ENCODE measurements at places on chromosomes 4 and X.

GRCh38 chr4:154822775-154823174, 41.7 kb downstream of the RBM46 start:
- no peak for DNase-seq

DNA sequence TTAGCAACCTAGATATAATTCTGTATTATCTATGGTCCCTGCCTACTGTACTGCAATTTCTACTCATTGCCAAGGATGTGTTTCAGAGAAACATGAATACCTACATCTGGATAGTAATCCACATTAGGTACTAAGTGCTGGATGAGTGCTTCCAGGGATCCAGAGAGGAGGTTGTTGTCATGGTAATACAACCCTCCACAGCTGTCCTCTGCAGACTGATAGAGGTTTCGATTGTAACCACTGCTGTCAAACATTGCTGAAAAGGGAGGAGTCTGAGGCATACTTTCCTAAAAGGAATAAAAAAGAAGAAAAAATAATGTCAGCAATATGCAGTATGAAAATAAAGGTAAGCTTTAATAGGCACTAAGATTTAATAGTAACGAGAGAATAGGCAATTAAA, 12.5 kb downstream of the RASGEF1B start:
- DNase-seq = no peak

DNA sequence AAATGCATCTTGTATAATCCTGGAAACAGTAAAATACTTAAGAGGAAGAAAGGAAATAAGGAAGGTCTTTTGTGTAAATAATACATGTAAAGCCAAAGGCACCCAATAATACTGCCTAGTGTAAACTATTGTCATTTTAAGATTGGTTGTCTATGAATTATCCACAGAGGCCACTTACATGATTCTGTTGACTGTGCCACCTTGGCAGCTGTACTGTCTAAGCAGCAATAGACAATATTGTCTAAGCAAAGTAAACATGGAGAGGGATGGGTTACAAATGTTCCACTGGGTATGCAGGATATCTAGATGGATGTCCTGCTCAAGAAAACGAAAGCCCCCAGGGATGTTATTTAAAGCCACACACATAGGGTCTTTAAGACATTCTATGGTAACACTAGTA, 19.4 kb downstream of the BEND4 start:
- no peak for DNase-seq

- DNase-seq = no peak
Measured at GRCh38 chrX:53357799-53358530, 64.5 kb downstream of the SMC1A start.

- no peak for DNase-seq
Measured at GRCh38 chr4:167218022-167218608, 16.2 kb downstream of the SPOCK3 start.
